ENCODE measurements at places on chromosomes 2 and 18.

GRCh38 chr2:47054868-47055267, 100.2 kb downstream of the STPG4 start:
- DNase-seq, result no peak

DNA sequence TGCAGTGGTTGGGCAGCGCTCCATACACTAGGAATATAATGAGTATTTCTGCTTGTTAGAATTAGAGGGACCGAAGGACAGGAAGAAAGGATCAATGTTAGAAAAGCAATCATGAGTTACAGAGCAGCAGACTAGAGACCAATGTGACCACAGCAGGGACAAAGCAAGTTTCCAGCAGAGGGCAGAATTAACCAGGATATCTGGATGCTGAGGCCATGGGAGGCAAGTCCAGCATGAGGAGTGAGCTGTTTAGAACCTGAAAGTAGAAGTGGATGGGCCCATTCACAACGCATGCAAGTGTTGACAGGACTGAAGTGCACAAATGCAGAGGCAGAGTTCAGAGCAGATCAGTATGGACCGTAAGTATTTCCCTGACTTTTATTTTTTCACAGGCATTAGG, 910.4 kb upstream of the GYPC start:
- DNase-seq, result no peak

GRCh38 chr2:120103723-120104467, 91.0 kb downstream of the EPB41L5 start:
- no peak for DNase-seq

GRCh38 chr2:230924470-230925341, at the start of gene GPR55:
Gene GPR55 (minus strand): TSS chr2:230925242. CDS start chr2:230910962, 14,280 bp downstream.
- no peak for DNase-seq

DNA sequence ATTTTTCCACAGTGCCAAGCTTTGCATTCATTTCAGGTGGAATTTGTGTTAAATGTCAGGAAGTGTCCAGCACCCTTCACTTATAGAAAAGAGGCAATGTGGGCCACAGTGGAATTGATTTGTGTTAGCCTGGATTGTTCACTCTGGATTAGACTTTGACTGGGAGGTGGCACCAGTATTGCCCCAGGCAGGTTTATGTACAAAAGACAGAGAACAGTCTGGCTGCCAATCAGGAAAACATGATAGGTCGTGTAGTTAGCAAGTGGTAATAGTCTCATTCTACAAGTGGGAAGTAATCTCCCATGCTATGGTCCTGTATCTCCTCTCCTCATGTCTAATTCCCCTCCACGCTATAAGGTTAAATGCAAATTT, 45.6 kb downstream of the RAB27B start:
- no peak for DNase-seq

All from liver (tissue), 10 donors.